ENCODE measurements at places on chromosomes 12 and 14.

DNA sequence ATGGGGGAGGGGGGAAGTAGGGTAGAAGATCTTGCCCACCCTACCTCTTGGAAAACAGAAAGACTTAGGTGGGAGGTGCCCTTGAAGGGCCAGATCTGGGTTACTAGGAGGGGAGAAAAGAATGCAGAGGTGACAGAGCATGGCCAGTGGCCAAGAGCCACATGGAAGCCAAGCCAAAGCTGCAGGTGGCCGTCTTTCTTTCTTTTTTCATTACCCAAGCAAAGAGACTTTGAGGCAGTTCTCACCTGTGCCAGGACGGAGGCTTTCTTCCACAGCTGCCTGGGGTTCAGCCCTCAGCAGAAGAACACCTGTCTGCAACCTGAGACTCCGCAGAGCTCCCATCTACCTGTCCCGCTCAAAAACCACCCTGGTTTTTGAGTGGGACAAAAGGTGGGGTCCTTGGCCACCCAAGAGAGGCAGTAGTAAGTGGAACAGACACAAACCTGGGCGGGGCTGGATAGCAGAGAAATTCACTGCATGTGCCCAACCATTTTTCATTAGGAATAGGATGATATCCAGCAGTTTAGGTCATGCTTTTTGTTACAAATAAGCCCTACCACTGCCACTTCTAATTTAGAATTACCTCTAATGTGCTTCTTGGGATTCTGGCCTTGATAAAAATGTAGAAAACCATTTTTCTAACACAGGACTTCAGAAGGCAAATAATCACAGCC lies 116.5 kb downstream of the DYRK2 start:
- DNase-seq, result no peak

DNA sequence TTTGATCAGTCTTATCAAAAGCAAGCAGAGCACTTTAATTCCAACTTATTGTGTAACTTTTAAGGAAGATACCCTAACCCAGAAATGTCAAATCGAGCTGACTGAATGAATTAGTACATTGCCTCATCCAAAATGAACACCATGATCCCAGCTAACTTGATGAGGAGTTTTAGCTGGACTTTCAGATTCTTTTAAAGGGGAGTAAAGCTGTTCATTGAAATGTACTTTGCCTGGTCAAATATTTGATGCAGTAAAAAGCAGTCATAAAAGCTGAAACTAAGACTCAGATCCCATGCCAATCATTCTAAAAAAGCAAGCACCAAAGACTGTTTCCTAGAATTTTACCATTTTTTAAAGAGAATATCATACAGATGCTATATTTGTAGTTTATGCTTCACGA lies 114.1 kb downstream of the FSCB start:
- DNase-seq, result no peak

- DNase-seq, result no peak
Measured at GRCh38 chr14:98237939-98238338, 1034.1 kb downstream of the BCL11B start.

GRCh38 chr14:104893435-104894207 lies 28.6 kb downstream of the CEP170B start:
- no peak for DNase-seq

GRCh38 chr12:27387473-27387872 lies 54.8 kb downstream of the BMAL2 start:
- no peak for DNase-seq

- no peak for DNase-seq
Measured at GRCh38 chr12:132282031-132282949, 47.1 kb downstream of the GALNT9 start.

DNA sequence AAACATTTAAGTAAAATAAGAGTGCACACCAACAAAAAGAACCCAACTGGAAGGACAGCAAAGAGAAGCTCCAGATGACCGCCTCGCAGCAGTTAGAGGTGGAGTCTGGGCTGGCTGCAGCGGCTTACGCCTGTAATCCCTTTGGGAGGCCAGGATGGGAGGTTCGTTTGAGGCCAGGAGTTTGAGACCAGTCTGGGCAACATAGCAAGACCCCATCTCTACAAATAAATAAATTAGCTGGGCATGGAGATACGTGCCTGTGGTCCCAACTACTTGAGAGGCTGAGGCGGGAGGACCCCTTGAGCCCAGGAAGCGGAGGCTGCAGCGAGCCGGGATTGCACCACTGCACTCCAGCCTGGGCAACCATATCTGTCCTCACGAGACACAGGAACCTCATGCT lies 15.2 kb downstream of the LRCOL1 start:
- DNase-seq, result no peak

DNA sequence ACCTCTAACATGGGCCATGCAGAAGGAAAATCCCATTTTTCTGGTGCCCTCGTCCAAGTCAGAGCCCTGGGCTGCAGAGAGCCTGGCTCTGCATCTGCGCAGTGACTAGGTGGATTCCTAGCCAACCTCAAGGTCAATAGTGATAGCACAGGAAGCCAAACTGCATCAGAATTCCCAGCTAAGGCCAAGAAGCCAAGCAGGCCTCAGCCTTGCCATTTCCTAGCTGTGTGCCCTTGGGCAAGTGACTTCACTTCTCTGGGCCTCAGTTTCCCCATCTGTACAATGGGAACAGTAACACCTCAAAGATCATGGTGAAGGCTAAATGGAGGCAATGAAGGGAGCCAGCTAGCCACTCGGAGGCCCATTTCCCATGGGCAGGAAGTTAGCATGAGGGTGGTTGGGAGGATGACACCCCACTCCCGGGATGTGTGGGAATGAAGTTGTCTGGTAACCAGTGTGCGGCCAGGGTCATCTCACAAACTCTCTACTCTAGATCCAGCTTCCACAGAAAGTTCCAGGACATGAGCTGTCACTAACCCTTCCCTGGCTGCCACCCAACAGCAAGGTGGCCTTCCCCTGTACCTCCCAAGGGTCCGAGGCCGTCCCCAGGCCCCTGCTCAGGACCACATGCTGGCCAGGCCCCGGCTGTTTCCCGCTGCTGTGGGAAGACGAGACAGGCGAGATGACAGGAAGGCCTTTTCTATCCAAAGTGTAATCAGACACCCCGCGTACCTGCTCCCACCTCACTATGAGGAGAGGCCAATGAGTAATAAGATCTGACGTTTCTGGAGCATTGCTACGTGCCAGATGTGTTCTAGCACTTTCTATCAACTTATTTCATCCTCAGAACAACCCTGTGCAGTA lies 125.7 kb downstream of the SCARB1 start:
- DNase-seq, result no peak

Measured in common myeloid progenitor, CD34-positive (primary cell).